ENCODE measurements at places on chromosomes 12 and 14.

GRCh38 chr12:25811656-25812126, 146.8 kb upstream of the RASSF8 start:
- DNase-seq = no peak

DNA sequence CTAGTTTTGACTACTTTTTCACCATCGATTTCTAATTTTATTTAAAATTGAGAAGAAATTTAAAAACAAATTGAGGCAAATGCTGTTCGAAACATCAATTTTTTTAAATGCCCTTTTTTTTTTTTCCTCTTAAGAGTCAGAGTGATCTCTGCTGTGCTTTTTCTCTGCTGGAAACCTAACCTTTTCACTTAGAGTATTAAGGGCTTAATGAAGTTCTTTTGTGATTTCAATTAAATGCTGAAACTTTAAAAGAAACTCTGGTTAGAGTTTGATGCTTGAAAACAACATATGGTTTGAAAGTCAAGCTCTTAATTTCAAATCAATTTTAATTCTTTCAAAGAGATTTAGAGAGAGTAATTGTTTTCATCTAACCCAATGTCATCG, 171.8 kb downstream of the TMTC2 start:
- no peak for DNase-seq

- no peak for DNase-seq
Measured at GRCh38 chr12:120007272-120007671, 18.2 kb downstream of the BICDL1 start.

DNA sequence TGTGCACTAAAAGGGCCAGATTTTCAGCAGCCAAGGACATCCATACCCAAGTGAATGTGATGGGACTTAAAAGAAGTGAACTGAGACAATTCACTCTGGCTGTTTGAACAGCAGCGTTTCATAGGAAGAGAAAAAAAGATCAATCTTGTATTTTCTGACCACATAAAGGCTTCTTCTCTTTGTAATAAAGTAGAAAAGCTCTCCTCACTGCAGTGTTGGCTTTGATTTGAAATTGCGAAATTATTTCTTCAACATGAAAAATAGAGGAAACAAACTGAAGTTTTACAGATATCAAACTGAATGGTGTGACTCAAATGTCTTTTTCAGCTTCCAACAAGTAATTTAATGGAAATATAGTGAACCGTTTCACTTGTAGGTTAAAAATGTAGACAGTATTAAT, 11.3 kb upstream of the KCNMB4 start:
- no peak for DNase-seq

DNA sequence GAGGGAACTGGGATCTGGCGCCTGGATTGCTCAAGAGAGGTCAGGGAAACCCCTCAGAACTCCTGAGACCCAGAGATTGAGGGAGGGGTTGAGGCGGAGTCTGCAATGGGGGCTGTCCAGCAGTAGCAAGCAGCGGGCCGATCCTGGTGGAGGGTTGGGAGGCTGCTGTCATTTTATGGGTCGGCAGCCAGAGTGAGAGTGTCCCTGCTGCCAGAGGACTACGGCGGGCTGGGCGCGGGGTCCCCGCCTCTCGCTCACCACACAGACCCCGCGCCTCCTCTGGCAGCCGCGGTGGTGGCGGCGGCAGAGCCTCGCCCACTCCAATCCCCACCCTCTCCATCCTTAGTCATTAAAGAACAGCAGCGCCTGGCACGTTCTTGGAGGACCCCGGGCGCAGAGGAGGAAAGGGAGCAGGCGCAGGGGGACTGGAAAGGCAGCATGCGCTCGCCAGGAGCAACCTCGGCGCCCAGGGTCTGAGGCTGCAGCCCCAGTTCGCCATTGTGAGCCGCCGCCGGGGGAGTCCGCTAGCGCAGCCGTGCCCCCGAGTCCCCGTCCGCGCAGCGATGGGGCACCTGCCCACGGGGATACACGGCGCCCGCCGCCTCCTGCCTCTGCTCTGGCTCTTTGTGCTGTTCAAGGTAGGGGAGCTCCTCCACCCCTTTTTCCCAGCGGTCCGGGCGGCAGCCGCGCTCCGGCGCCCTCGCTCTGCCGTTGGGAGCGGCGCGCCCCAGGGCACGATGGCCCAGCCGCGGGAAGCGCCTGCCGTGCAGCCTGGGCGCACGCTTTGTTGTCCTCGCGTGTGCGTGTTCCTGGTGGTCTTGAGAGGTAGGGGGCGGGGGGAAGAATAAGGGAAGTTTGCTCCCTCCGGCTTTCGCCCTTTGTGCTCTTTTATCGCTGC, at the start of gene PTPRO:
Gene PTPRO (plus strand): TSS at position 345 of the 898 bp plus-strand sequence.
- peak; percentile 7 for DNase-seq

GRCh38 chr14:102088012-102088792, 1.4 kb upstream of the HSP90AA1 start:
- peak; percentile 39 for DNase-seq

GRCh38 chr12:13206560-13206897, 10.0 kb downstream of the EMP1 start:
- DNase-seq = no peak

Data from G401 (cell line).